ENCODE measurements at places on chromosomes 7 and 10.

DNA sequence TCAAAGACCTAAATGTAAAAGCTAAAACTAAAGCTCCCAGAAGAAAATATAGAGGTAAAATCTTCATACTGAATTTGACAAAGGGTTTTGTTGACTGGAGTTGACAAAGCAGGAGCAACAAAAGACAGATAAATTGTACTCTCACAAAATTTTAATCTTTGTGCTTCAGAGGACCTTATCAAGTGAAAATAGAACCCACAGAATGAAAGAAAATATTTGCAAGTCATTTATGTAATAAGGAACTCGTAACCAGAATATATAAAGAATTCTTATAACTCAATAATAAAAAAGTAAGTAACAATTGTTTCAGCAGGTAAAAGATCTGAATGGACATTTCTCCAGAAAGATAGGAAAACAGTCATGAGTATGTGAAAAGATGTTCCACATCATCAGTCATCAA lies 62.0 kb upstream of the SRRM3 start:
- no peak for DNase-seq

- no peak for DNase-seq
Measured at GRCh38 chr7:154685564-154685901, 317.4 kb downstream of the PAXIP1 start.

DNA sequence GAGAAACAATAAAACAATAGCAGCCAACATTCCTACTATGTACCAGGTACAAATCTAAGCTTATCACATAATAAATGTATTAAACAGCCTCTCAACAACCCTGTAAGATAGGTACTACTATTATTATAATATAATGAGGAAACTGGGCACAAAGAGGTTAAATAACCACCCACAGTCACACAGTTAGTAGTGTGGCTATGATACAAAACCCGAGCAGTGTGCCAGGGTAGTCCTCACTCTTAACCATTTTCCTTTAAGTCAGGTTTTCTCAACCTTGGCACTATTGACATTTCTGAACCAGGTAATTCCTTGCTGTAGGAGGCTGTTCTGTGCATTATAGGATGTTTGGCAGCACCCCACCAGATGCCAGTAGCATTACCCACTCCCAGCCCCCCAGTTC lies 48.8 kb downstream of the DNAJC1 start:
- DNase-seq = no peak

DNA sequence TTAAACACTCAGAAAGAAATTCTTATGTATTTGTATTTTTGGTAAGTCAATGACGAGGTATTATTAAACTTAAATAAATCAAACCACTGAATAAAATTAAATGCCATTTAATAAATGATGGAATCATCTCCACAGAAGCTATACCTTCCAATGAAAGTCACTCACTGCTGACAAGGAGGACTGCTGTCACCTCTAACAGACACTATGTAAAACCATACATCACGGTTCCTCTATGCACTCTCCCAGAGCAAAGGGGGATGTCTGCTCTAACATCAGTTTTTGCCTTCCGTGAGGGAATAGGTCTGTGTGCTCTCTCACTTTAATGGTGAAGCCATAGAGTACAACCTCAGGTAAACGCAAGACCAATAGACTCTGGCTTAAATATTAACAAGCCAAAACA lies 99.7 kb upstream of the DDC start:
- DNase-seq = no peak

DNA sequence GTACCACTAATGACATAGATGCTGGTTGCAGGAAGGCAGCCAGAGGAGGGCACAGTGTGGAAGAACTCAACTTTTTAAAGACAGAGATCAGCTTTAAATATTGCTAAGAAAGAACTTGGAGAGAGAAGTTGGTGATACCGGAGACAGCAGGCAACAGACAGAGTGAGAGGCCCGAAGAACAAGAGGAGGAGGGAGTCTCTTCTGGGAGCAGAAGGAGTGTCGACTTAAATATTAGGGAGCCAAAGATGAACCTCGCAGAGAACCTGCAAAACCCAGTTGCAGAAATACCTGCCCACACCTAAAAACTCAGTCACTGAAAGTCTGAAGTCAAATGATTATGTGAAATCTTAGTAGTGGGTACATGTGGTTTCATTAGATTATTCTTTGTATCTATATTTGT lies 3.4 kb upstream of the WDR86 start:
- DNase-seq = no peak
